ENCODE measurements at places on chromosomes 3 and 15.

DNA sequence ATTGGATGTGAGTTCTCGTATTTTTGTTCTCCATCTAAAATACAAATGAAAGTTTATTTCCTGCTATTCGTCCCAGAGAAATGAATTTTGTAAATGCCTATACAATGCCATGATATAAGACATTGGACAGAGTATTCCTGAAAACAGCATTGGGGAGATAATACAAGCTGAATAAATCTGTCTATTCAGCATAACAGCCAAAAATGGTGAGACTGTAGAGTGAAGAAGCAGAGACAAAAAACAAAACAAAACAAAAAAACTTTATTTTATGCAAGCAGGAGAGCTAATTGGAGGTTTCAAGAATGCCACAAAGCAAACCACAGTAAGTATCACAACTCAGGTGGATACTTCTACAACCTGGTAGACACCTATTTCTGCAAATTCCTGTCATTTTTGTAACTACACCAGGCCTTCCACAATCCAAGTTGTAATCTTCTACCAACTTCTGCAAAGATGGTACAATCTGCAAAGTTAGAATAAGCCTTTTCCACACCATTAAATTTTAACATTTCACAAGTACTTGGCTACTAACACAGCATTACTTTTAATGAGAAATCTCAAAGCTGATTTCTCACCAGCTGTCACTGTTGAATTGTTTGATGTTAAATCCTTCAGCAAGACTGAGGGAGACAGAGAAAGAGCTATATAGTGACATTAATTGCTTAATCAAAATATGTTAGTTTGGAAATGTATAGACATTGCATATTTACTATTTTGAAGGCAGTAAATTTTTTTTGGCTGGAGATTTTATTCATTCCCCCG, 163.1 kb downstream of the CLSTN2 start:
- no peak for DNase-seq

GRCh38 chr15:25763331-25763751, 99.8 kb downstream of the ATP10A start:
- DNase-seq, result no peak

DNA sequence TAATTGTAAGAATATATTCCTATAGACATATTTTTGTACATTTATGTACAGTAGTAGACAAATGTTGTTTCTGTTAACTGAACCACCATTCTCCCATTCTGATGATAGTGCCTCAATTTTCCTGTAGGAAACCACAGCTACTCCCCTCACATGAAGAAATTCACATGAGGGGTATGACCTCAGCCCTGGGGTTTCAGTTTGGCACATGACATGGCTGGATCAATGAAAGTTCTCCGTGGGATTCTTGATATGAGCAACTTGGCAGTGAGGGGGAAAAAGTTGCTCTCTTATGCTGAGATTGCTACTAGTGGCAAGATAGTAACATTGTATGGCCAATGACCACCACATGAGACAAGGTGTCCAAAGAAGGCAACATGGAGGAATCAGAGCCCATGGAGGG, 1090.3 kb upstream of the CFAP20DC start:
- no peak for DNase-seq

- no peak for DNase-seq
Observed at GRCh38 chr15:31387479-31388118, 61.0 kb downstream of the KLF13 start.

GRCh38 chr3:151625586-151625985, 108.1 kb upstream of the AADACL2 start:
- DNase-seq, result no peak

DNA sequence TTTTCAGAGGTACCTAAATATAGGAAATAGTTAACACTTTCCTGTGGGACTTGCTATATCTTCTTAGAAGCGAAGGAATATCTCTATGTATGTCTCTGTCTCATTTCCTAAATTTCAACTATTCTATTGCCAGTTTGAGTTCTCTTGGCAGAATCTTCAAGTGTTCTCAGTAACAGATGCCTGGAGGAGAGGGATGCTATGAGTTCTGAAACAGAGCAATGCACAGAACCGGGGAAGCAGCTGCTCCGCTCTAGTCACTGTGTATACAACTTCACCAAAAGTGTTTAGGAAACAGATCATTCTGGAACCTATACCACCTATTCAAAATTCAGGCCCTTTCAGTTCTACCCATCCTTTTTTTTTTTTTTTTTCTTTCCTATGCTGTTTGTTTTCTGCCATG, 144.6 kb downstream of the RORA start:
- no peak for DNase-seq

DNA sequence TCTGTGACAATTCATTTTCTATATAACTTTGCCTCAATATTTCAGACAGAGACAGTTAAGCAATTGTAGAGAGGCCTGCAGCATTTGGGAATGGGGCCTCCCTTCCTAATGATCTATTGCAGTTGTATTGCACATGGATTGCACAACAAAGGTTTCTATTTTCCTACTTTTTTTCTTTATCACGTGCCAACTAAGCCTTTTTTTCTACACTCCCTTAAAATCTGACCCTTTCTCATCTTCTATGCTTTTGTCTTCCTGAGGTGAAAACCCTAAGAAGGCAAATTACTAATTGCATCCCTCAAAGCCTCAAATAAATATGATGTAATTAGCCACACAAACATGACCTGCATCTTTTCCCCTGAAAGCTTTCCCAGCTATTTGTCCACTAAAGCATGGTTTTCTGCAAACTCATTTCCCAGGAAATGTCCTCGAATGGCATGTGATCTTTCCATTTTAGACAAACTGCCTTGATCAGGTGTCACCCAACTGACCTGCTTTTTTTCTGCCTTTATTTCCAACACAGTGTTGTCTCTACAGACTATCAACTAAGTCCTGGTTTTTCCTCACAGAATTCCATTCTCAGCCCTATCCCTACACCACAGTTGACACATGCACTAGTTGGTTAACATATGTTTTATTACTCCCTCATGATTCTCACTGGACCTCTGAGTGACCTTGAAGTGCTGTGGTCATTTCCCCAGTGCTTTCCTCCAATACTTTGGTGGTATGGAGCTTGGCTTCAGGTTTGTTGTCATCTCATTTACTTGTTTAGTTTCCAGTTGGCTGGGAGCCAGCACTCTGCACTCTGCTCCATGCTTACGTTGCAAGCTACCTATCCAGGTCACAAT, 31.9 kb upstream of the TSC22D2 start:
- DNase-seq, result no peak

- DNase-seq, result peak; percentile 62
Observed at GRCh38 chr3:136955813-136956212, 2.0 kb upstream of the IL20RB start.

- DNase-seq, result no peak
Observed at GRCh38 chr15:28289694-28290463, 32.1 kb downstream of the HERC2 start.

DNA sequence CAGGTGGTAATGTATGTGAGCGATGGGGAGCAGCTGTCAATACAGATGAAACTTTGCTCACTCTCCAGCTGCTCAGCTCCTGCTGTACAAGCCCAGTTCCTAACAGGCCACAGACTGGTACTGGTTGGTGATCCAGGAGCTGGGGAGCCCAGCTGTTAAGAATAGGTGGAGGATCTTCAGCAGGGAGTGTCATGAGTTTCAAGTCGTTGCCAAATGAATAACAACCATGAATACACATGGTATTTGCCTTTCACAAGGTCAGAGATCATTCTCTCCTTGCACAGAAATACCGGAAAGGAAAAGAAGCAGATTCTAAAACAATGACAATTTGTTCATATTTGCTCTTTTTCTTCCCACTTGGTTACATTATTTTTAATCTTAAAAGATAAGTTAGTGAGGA, 5.1 kb downstream of the PLSCR1 start:
- no peak for DNase-seq

GRCh38 chr15:72838311-72838731, 54.8 kb upstream of the ADPGK start:
- no peak for DNase-seq

DNA sequence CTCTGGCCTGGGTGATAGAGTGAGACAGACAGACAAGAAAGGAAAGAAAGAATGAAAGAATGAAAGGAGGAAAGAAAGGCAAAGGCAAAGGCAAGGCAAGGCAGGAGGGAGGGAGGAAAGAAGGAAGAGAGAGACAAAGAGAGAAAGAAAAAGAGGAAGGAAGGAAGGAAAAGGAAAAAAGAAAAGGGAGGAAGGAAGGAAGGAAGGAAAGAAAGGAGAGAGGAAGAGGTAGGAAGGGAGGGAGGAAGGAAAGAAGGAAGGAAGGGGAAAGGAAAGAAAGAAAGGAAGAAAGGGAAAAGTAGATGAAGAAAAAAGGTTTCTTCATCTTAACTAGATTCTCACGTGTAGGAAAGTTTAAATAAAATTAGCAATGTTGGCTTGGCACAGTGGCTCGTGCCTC, 142.2 kb downstream of the GREM1 start:
- DNase-seq, result no peak

GRCh38 chr3:61796088-61796680, 234.8 kb downstream of the PTPRG start:
- no peak for DNase-seq

- no peak for DNase-seq
Observed at GRCh38 chr3:4883011-4883410, 96.2 kb upstream of the BHLHE40 start.

DNA sequence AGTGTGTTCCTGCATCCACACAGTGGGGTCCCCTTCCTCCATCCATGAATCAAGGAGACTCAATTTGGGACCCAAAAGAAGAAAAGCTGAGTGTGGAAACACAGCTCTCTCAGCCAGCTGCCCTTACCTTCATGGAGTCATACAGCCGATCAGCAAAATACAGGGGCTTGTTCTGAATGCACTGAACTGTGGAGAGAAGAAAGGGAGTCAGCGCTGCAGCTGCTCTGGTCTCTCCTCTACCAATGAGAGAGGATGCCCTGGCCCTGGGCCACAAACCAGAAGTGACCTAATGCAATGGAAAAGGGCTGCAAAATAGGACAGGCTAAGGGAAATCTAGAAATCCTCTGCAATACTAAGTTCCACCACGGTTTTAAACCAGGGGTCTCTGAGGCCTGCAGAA, 46.7 kb downstream of the ANXA2 start:
- DNase-seq, result no peak

Data from Caco-2 (cell line).